ENCODE measurements at places on chromosomes 1 and 21.

DNA sequence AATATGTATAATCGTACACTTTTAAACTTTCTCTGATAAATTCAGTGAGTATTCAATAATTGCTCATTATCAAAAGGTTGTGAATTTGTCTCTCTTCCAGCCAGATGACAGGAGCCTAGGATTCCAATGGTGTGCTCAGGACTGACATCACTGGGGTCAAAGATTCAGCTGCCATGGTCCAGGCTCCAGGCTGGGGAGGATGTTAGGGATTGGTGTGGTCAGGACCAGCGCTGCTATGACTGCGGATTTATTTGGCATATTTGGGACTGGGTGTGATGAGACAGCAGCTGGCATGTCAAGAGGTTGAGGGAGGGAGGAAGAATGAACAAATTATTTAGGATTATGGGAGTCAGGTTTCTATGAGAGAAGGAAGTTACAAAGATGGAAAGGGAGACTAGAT, 48.2 kb upstream of the ABCA4 start:
- DNase-seq, result no peak

DNA sequence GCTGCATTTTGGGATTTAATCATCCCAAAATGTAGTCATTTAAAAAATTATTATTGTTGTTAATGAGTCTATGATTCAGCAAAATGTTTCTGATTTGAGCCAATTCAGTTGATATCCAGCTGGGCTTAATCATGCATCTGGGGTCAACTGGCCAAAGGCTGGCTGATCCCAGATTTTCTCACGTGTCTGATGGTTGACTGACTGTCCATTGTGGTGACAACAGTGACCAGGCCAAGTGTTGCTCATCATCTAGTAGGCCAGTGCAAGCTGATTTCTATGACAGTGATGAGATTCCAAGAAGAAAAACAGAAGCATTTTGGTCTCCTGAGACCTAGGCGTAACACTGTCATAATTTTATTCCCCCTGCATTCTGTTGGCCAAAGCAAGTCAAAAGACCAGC, 80.1 kb upstream of the ZC3H11B start:
- no peak for DNase-seq

DNA sequence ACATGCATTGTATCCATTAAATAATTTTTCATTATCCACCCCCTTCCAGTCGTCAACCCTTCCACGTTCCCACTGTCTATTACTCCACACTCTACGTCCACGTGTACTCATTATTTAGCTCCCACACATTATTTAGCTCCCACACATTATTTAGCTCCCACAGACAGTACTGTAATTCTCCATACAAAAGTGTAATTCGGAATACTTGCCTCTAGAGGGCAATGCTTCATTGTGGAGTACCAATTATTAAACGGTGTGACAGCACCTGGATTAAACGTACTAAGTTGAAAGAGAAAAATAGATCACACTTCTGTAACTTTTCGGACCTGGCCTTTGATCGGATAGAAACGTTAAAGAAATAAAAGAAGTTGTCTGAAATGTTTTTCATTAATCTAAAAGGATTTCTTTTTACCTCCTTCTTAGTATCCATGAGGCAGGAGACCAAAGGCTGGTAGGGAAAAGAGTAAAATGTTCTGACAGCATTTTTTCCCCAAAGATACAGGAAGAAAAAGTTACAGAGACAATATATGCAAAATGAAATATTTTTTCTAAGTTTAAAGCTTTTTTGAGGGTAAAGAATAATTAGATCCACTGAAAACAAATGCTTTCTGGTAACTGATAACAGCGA, 99.2 kb downstream of the LHX8 start:
- peak; percentile 30 for DNase-seq

DNA sequence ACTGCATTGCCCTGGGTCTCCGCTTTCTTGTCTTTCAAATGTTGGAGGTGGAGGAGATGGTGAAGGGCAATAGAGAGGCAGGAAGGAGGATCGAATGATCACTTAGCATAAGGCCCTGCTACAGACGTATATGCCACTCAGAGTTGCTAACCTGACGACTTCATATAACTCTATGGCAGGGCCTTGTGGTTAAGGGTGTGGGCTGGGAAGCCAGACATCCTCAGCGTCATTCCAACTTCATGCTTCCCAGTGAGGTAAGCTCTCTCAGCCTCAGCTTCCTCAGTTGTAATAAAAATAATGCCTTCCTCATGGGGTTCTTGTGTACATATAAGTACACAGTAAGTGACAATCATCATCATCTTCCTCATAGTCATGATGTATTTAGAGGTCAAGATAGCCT, 54.6 kb downstream of the CASQ2 start:
- DNase-seq, result no peak

GRCh38 chr1:67970088-67970487, 80.3 kb downstream of the DIRAS3 start:
- DNase-seq, result no peak

- no peak for DNase-seq
These were observed 83.4 kb downstream of the ASH1L start for GRCh38 chr1:155479205-155479604.

Data from NCI-H1694 (cell line).